ENCODE measurements at places on chromosomes 11 and 22. TPM values are rescaled to one million over a fixed set of nuclear protein-coding genes. Genes with fewer than 3 reads are reported as not detected.

- DNase-seq = no peak
Measured at GRCh38 chr11:57240757-57241156, 3.7 kb upstream of the APLNR start.

DNA sequence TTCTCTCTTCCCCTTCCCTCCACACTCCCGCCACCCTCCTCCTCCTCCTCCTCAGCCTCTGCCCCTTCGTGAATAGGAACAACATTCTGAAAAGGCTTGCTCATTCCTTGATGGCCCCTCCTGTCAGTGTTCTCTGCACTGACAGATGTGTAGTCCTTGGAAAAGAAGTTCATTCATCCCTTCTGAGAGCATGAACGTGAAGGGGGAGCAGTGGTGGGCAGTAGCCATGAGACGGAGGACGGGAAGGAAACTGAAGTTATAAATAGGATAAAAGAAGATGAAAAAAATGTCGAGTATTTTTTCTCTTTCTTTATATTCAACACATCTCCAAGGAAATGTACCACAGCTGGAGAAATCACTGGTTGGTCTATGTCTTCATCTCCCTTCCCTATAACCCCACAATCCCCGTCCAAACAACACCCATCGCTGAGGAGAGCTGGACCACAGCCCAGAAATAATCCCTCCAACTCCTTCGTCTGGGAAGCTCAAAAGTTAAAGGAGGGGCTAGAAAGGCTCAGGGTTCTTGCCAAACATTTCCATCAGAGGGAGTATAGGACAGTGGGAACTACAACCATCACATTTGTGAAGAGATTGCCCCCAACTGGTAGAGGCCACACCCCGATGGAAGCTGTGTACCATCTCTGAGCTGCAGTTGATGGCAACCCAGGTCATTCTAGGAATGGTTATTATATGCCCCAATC, 33.5 kb downstream of the ETS1 start:
- no peak for DNase-seq

DNA sequence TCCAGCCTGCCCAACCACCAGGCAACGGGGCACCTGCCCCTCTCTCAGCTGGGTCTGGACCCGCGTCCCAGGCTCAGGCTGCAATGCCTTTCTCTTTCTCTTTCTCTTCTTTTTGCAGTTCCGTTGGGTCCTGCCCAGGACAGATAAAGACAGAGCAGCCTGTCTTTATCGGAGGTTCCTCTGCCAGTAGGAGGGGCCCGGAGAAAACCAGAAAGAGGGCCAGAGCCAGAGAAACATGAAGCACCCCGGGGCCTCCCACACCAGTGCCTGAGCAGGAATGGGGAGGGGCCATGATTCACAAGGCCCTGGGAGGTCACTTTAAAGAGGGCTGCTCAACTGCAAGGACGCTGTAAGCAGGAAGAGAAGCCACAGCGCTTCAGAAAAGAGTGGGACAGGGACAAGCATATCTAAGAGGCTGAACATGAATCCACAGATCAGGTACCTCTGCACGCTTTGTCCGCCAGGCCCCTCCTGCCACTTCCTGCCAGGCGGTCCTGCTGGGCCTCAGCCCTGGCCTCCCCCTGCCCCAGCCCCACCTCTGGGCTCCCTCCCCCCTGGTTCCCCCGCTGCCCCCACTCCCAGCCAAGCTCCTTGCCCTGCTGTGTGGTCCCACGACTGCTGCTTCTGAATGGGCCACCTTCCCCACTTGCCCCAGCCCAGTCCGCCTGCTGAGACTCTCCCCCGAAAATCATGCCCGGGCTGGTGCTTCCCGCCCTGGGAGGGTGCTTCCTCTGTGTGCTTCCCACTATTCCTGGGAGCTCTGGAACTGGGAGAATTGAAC, at the start of gene APOBEC3C:
Gene APOBEC3C, plus strand, starts transcription at position 316 of the 781 bp plus-strand sequence. Its CDS starts 106 bp downstream, at position 422.
- peak; percentile 89 for DNase-seq

DNA sequence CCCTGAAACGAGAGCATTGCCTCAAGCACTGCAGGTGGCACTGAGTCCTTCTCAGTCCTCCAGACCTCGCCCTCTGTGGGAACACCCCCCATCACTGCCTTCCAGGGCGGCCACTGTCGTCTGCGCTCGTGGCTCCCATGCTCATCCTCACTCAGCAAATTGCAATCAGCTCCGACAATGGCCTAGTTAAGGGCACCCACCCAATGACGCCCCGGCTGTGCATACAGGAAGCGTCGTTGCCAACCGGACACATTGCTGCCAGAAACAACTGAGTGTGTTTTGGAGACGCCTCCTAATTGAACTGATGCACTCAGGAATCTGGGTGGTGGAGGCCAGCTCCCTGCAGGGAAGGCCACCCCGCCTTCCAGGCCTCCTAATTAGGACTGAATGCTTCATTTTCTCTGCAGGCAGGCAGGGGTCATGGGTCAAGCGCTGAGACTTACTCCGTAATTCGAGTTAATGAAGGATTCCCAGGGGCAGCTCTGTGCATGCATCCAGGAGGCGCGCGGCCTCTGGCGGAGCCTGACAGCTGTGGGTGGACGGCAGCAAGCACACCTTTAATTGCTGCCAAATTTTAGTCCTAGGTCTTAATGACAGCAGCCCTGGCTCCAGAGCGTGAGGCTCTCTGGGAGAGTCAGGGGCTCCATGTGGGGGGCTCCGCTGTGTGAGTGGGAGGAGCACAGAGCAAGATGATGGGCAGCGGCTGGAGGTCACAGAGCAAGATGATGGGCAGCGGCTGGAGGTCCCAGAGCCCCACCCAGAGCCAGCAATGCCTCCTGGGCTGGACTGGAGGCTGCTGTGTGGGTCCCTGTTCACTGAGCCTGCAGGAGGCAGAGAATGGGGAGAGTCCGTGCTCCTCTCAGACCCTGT, 199.0 kb downstream of the BRD1 start:
- DNase-seq = no peak

- DNase-seq = no peak
Measured at GRCh38 chr11:85855341-85855656, at the start of gene CCDC83. CCDC83 (plus strand) TSS chr11:85855383; CDS start chr11:85865124, 9,741 bp downstream.

DNA sequence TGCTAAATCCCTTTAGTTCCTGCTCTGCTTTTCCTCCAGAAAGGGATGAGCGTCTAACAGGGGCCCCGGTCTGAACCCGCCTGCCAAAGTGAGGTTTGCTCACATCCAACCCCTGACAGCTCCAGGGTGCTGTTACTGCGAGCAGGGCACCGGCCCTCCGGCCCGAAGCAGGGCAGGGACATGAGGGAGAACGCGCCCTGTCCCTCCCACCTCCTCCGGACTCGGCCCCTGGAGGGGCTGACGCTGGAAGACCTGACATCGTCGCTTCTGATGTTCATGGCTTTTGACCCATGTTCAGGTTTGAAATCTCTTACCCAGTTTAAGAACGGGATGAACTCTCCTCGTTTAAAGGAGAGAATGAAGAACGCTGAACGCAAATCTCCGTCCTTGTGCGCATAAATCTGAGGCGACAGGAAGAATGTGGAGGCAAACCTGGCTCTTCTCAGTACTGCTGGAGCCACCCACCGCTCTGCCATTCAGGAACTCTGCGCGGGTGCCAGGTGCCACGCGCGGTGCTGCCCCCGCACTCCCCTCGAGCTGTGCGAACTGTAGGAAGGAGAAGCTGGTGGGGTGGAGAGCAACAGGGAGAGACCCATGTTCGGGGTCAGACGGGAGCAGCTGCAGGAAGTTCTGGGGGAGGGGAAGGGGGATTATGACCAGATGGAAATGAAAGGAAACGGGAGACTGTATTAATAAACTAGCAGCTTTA, 826 bp upstream of the EEF1G start:
- DNase-seq = no peak

DNA sequence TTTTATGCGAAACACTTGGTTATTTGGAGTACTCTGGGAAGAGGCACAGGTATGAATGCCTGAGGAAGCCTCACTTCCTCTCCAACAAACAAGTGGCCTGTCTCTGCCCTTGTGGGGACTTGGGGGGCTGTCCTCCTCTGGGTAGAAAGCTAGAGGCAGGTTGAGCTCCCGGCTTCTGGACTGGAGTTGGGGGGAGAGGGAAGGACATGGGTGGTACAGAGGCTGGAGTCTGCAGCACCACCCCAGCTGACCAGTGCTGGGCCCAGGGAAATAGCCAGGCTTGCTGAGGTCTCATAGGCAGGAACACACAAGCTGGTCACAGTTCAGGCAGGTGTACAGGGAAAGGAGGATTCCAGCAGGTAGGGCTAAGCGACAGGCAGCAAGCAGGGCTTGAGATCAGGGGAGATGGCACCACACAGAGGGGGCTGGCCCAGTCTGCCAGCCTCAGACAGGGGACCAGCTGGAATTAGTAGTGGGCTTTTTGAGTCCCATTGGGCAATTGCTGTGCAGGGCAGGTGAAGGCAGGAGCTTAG, 135.3 kb upstream of the TEAD1 start:
- no peak for DNase-seq

DNA sequence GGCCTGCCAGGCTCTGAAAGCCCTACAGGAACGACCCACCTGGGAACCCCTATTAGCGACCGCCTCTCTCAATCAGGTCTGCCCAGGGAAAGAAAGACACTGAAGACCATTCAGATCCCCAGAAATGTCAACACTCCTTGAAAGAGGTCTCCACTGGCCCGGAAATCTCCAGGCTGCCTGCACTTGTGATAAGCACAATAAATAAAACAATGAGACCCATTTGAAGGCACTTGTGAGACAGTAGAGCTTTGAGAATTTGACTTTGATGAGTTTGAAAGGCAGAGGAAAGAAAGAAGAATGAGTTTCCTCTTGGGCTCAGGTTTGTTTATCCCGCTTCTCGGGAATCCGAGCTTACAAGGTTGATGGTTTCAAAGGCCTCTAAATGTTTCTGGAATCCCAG, 416.3 kb downstream of the BUD13 start:
- DNase-seq = no peak

DNA sequence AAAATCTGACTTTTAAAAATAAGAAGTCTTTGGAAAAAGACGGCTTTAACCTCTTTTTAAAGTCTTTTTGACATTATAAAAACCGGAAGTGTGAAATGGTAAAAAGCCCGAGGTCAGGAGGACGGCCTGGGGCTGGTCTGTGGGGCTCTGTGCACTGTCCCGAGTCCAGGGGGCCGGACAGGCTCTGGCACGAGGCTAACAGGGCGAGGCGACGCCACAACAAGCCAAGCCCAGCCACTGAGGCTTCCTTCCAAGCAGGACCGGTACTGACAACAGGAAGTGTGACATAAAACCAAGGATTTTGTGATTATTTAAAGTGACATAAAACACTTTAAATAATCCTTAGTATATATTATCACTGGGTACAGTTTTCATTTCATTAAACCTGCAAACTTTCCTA, 39.2 kb downstream of the BRD1 start:
- peak; percentile 34 for DNase-seq

- DNase-seq = peak; percentile 55
Measured at GRCh38 chr22:40726514-40726913, 47.2 kb downstream of the MCHR1 start.

- DNase-seq = no peak
Measured at GRCh38 chr11:13880634-13881033, 81.9 kb upstream of the SPON1 start.

- DNase-seq = peak; percentile 26
Measured at GRCh38 chr22:46561435-46561905, 24.1 kb upstream of the CELSR1 start.

DNA sequence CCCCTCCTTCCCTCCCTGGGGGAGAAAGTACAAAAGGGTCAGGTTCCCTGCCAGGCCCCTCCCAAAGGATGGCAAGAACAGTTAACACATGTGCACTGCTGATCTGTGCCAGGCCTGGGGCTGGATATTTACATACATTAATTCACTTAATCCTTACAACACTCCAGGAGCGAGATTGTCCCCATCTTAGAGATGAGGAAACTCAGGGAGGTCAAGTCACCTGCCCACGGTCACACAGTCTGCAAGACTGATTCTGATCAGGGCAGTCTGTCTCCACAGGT, 36.5 kb downstream of the NECTIN1 start:
- no peak for DNase-seq

- DNase-seq = no peak
Measured at GRCh38 chr11:128581561-128582272, 5.6 kb downstream of the ETS1 start.

DNA sequence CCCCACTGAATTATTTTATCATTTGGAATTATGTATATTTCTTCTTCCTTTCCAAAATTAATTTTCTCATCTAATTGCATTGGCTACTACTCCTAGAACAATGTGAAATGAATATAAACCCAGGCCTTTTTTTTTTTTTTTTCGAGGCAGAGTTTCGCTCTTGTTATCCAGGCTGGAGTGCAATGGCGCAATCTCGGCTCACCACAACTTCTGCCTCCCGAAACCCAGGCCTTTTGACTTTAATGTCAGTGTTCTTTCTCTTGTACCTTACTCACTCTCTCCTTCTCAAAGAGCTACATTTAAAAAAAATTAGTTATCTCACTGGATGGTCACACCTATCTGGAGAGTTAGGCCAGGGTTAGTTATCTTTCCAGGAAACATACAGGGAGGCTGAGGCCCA, 35.3 kb upstream of the LRRC32 start:
- no peak for DNase-seq

- no peak for DNase-seq
Measured at GRCh38 chr11:36657610-36658267, 59.7 kb upstream of the RAG2 start.

GRCh38 chr11:91846002-91846401, 378.6 kb upstream of the FAT3 start:
- DNase-seq = no peak

- DNase-seq = no peak
Measured at GRCh38 chr11:126821827-126822226, 178.7 kb downstream of the KIRREL3 start.

- DNase-seq = peak; percentile 93
Measured at GRCh38 chr22:21652010-21652546, 10.0 kb downstream of the SDF2L1 start.

- no peak for DNase-seq
Measured at GRCh38 chr11:131593301-131593700, 222.9 kb downstream of the NTM start.

GRCh38 chr22:32236970-32237369, 18.2 kb downstream of the SLC5A4 start:
- DNase-seq = no peak

SHISAL1 gene
- not detected for total RNA-seq

MAPK8IP1 gene
- total RNA-seq = 0.56 TPM

P2RY2 gene
- not detected for total RNA-seq

GAL gene
- not detected for total RNA-seq

NRXN2 gene
- 0.15 TPM for total RNA-seq

GSTP1 gene
- total RNA-seq = 194 TPM

NEFH gene
- total RNA-seq = 0.87 TPM

HDHD5 gene
- 37.1 TPM for total RNA-seq

OR4X1 gene
- total RNA-seq = not detected

TNNI2 gene
- not detected for total RNA-seq

Data from activated CD4-positive, alpha-beta T cell treated with anti-CD3 and anti-CD28 coated beads, Interleukin-2, amount 10 ng/mL, durations not matched to agents 7 days and 5 days (primary cell).